ENCODE measurements at places on chromosomes 7 and 10.

GRCh38 chr10:130354573-130354954, 218.4 kb downstream of the GLRX3 start:
- DNase-seq: no peak

DNA sequence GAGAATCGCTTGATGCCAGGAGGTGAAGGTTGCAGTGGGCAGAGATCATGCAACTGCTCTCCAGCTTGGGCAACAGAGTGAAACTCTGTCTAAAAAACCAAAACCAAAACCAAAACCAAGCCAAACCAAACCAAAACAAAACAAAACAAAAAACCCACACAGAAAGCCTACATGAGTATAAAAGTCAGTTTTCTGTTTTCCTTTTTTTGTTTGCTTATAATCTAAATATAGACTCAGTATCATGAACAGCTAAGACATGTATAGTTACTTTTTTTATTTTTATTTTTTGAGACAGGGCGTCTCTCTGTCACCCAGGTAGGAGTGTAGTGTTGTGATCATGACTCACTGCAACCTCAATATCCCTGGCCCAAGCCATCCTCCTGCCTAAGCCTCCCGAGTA, 16.8 kb upstream of the MTPN start:
- DNase-seq: no peak

DNA sequence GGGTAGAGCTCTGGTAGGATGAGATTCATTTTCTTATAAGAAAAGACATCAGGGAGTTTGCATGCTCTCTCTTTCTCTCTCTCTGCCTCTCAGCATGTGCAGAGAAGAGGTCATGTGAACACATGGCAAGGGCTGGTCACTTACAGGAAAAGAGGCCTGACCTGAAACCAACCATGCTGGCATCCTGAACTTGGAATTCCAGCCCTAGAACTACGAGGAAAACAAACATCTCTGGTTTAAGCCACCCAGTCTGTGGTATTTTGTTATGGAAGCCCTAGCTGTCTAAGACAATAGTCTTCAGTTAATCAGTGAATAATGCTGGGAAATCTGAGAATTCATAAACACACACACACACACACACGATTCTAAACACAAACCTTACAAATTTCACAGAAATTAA, 1104.2 kb upstream of the LRRN3 start:
- no peak for DNase-seq

- no peak for DNase-seq
These were observed 41.1 kb upstream of the FIGNL1 start for GRCh38 chr7:50491209-50491608.

GRCh38 chr10:63396133-63396761, 69.5 kb downstream of the JMJD1C start:
- DNase-seq: peak; percentile 29

GRCh38 chr10:120508966-120509365, 51.9 kb downstream of the PLPP4 start:
- no peak for DNase-seq

DNA sequence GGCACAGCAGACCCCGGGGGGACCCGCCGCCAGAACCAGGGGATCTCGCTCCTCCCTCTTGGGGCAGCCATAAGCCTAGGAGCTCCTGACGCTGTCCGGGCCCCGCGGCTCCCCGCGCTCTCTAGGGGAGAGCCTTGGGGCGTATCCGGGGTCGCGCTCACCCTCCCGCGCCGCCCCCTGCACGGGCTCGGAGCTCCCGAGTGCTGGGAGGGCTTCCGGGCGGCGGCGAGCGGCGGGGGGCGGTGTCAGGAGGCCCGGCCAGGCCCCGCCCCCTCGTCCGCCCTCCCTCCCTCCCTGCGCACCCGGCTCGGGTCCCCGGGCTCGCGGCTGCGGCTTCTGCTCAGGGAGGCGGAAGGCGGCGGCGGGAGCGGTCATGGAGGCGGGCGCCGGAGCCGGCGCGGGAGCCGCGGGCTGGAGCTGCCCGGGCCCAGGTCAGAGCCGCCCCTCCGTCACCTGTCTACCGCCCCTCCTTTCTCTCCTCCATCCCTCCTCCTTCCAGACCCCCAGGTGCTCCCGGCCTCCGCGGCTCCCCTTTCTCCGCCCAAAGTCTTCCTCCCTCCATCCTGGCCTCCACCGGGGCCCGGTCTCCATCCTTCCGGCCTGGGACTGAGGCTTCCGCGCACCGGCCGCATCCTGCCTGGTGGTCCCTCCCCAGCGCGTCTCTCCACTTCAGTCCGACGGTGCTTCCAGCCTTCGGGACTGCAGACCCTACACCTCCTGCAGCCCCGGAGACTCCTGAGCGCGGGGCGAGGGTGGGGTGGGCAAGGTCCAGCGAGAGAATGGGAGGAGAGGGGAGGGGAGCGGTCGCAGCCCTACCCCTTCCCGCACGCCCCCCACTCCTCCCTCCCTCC, at the start of gene CCDC136:
TSS of gene CCDC136 (plus strand) at position 848 of the 851 bp plus-strand sequence. CDS start 444 bp downstream, outside the sequence.
- peak; percentile 96 for DNase-seq

- no peak for DNase-seq
These were observed 289.3 kb upstream of the PODXL start for GRCh38 chr7:131845573-131846314.

DNA sequence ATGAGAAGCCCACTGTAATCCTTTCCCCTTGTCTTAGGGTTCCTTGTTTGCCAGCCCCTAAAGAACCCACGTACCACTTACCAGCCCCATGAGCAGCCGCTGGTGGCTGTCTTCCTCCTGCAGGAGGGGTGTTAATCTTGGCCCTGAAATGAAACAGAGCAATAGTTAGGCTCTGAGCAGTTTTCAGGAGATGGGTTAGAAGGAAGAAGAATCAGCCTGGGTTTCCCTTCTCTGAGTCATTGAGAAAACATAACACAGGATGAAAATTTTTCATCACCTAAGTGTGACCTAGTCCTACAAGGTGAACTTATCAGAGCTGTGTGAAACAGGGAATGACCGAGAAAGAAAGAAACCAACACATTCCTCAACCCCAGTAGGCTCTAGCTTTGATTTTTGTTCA, 90.0 kb downstream of the GSAP start:
- no peak for DNase-seq

DNA sequence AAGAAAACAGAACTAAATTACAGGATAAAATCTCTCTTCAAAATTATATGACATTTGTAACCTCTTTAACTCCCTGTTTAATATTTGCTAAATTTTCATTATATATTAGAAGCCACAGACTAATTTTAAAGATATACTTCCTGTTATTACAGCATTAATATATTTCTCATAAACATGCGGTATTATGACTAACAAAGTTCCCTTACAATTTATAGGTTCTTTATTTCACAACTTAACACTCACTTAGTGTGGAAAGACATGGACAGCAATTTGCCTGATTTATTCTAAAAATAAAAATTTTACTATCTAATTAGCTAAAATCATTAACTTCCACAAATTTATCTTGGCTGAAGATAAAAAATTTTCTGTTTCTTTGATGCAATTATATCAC, 29.0 kb downstream of the CTNNA3 start:
- no peak for DNase-seq

Measured in GM03348 (cell line).